ENCODE measurements at places on chromosomes 1 and 21.
A peak's percentile ranks its signal among the peaks of the same experiment; 100 is the strongest.

DNA sequence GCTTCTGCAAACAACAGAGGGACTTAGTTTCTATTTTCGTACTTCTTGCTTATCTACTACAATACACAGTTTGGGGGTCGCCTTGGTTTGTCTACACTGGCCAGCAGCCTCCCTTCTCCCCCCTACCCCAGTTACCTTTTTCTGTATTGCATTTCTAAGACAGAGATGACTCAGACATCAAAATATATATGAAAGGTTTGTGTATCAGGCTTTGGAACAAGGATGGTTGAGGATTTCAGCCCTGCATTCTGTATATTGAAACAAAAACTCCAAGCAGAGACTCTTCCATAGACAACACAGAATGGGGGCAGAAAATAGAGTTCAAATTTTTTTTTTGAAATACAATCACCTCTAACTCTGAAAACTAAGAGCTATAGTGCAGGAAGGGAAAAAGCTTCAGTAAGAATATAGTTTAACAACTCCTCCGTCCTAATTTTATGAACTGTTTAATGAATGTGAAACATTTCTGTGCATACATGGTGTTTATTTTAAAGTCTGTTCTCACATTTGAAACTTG lies 1.9 kb downstream of the SAMD13 start:
- no peak for DNase-seq

DNA sequence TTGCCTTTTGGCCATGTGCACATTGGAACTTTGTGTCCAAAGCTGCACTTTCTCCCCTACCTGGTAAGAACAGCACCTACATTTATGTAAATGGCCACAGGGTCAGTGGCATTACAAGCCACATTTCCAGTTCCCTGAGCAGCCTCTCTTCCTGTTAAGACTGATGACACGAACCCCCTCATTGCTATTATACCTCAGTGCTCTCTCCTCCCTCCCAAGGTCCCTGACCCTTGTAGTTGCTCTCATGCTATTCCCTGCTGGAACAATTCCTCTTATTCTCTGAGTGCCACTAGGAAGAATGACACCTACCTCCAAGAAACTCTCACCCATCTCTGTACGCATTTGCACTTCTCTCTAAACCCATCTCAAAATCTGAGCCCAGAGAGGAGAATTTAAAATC lies 14.9 kb upstream of the VAV3 start:
- DNase-seq, result no peak

GRCh38 chr1:103561643-103562395 lies 9.6 kb upstream of the AMY2B start:
- DNase-seq, result no peak

GRCh38 chr21:32829504-32829903 lies 57.9 kb upstream of the PAXBP1 start:
- DNase-seq, result no peak

- peak; percentile 39 for DNase-seq
Measured at GRCh38 chr1:209685821-209686220, 10.6 kb downstream of the G0S2 start.

DNA sequence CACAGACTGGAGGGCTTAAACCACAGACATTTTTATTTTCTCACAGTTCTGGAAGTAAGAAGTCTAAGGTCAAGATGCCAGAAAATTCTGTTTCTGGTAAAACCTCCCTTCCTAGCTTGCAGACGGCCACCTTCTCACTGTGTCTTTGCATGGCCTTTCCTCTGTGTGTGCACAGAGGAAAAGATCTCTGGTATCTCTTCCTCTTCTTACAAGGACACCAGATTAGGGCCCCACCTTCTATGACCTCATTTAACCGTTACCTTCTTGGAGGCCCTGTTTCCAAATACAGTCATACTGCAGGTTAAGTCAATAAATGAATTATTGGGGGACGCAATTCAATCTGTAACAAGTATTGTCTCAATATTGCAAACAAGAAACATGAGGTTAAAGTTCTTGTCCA lies 63.0 kb upstream of the PRDX6 start:
- DNase-seq, result no peak

DNA sequence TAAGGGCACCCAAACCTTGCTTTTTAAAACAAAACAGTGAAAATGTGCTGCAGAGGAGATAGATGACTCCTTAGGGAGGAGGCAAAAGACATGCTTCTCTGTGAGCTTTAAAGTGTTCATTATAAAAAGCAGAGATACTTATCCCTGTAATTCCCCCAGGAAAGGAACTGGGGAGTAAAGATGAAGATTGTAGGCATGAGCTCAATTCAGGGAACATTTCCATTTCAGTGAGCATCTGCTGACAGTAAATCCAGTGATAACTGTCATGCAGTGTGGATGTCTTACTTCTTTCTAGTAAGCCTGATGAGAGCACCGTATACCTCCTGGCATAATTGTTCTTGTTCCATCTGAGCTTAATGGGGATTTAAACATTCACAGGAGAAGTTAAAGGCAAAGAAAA lies 1296.5 kb downstream of the MRPL39 start:
- no peak for DNase-seq

DNA sequence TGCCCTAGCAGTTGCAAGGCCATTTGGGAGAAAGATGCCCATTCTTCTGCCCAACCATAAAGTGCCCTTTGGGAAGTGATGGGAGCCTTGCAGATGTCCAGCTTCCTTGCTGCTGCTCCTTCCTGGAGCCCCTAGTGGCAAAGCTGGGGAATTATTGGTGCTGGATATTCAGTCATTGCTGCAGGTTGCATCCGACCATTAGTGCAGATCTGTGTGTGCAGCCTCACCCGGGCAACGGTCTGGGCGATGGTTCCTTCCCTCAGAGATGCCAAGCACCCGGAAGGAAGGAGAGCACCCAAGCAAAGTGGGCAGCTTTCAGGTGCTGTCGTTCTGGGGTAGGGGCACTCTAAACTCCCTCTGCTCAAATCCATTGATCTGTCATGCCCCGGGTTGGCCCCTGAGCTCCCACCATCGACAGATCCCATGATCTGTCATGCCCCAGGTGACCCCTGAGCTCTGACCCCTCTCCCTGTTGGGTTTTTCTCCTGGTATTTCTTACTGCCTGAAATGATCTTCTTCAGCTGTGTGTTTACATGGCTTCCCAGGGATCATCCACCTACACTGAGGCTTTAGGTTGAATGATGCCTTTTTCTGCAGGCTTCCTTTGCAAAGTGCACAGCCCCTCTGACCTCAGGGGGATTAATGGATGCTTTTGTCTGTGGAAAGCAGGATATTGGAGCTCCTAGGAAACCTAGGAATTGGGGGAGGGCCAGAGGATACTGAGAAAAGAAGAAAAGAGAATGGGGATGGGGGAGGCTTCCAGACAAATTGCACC lies 467.5 kb downstream of the PTPRU start:
- DNase-seq, result peak; percentile 73

Measured in neural progenitor cell (in vitro differentiated cells).